ENCODE measurements at places on chromosomes 16 and 17.

DNA sequence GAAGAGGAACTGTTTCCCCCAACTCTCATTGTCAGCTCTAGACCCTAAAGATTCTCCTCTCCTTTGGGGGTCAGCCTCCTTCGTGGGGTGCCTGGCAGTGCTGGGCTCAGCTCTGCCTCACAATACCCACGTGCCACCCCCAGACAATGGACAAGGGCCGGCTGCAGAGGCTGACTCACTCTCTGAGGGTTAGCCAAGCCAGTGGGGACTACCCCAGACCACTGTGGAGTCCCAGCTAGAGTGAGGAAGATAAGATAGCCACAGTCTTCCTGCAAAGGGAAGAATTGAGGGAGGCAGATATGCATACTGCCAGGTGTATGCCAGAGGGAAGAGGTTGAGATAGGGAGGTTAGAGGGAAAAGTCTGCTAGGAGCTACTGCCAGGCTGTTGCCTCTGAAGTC, 13.5 kb upstream of the MTMR4 start:
- DNase-seq: no peak

DNA sequence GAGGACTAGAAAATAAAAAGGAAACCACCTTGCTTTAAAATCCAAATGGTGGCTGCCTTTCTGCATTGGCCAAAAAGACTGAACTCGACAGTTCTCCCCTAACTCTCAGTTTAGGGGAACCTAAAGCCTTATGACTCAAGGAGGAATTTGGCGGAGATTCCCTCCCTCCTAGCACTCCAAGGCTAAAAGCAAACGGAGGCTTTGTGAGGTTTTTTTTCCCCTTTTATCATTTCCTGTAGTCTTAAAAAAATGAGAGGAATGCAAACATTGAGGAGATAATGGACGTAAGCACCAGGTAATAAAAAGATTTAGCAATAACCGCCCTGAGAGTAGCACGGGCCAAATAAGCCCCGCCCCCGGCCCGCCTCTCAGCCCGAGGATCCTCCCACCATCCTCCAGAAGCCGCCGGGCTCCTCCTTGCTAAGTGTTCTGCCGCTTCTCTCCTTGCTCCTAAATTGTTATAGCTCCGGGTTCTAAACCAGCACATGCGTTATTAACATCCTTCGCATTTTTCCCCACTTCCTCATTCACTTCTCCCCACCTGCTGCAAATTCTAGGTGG, 5.8 kb upstream of the KIFC3 start:
- peak; percentile 39 for DNase-seq

DNA sequence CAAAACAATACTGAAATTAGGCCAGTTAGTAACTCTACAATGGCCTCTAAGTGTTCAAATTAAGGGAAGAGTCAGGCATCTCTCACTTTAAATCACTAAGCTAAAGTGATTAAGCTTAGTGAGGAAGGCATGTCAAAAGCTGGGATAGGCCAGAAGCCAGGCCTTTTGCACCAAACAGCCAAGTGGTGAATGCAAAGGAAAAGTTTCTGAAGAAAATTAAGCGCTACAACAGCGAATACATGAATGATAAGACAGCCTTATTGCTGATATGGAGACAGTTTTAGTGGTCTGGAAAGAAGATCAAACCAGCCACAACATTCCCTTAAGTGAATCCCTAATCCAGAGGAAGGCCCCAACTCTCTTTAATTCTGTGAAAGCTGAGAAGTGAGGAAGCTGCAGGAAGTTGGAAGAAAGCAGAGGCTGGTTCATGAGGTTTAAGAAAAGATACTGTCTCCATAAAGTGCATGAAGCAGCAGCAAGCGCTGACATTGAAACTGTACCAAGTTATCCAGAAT, 12.1 kb downstream of the RFWD3 start:
- DNase-seq: no peak

DNA sequence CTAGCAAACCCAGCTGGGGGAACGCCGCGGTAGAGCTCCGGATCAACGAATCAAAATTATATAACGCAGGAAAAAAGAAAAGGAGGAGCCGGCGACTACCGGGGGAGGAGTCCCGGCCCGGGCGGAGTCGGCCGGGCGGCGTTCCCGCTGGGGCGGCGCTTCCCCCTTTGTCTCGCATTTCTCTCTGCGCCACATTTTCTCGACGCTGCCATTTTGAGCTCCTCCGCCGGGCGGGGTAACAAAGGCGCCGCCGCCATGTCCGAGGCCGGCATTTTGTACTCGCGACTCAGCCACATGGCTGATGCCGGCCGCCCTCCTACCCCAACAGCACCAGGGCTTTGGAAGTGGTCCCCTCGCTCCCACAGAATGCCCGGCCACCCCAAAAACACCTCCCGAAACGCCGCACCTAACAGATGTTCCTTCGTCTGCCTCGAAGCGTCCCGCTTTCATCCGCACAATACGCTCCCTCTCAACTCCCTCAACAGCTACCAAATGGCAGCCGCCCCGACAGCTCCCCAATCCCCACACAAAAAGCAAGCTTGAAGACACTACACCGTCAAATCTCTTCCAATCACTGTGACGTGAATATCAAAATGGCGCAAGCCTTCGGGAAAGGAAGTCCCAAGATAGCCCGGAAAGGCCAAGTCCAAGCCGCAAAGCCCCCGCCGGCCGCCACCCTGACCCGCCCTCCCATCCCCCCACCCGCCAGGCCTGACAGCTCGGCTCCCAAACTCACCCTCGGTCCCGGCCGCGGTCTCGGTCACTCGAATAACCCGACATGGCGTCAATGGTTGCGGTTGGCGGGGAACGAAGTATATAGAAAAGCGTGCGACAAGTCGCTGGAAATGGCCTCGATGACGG, 519 bp downstream of the DDX5 start:
- peak; percentile 86 for DNase-seq

DNA sequence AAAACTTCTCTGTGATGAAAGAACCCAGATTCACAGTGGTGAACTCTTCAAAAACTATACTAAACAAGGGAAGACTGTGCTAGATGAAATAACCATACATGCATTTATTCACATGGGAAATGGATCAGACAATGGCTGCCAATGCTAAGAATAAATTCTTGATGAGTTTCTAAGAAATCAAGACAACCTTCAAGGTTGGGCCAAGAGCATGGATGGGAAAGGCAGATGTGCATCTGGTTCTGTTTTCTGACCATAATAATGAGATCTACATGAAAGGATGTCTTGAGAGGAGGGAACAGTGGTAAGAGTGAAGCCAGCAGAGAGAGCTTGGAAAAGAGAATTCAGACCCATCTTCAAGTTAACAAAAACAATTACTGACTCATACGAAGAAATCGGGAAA, 31.4 kb downstream of the ANKRD11 start:
- no peak for DNase-seq

- peak; percentile 16 for DNase-seq
These were observed 130.3 kb downstream of the CCDC144A start for GRCh38 chr17:16820161-16820877.

DNA sequence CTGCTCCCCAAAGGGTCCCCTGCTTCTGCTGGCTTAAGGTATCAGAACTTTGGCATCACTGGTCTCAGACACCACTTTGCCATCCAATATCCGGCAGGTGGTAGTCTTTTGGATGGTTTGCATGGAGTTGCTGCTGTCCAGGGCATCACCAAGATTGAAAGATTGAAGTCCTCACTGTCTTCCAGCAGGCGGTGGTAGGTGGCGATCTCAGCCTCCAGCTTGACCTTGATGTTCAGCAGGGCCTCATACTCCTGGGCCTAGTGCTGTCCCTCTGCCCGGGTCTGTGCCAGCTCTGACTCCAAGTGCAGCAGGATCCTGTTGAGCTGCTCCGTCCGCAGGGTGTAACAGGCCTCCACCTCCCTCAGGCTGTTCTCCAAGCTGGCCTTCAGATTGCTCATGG, 43.0 kb upstream of the TMEM97 start:
- DNase-seq: no peak

DNA sequence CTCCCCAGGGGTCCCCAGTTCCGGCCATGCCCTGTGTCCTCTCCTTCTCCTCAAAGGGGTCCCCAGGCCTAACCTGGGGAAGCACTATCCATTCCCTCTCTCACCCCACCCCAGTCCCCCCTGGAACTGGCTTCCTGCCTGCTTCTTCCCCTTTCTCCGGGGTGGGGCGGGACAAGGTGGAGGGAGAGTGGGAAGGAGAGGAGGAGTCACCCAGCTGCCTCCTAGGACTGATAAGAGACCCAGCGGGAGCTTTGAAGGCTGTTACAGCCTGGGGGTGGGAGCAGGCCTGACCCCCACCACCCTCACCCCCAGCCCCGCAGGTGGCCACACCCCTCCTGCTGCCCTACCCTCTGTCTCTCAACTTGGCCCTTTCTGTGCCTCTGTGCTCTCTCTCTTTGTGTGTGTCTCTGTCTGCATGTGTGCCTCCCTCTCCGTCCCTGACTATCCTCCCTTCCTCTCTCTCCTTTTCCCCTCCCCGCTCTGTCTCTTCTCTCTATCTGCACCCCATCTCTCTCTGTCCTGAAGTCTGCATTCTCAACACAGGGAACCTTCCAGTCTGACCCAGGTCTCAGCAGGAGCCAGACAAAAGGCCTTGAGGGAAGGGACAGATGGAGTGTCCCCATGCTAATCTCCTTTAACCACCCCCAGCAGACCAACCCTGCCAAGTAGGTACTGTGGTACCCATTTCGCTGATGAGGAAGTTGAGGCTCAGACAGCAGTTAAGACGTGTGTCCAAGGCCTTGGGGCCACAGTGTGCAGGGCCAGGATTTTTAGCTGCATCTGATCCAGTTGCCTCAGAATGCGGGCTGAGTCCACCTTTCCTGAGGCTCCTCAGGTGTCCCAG, 66.1 kb downstream of the RAB11FIP4 start:
- DNase-seq: no peak

- DNase-seq: no peak
These were observed at the start of gene SLFN12L for GRCh38 chr17:35537601-35538141. Gene SLFN12L (minus strand): TSS chr17:35537678. CDS start chr17:35522364, 15,314 bp downstream.

DNA sequence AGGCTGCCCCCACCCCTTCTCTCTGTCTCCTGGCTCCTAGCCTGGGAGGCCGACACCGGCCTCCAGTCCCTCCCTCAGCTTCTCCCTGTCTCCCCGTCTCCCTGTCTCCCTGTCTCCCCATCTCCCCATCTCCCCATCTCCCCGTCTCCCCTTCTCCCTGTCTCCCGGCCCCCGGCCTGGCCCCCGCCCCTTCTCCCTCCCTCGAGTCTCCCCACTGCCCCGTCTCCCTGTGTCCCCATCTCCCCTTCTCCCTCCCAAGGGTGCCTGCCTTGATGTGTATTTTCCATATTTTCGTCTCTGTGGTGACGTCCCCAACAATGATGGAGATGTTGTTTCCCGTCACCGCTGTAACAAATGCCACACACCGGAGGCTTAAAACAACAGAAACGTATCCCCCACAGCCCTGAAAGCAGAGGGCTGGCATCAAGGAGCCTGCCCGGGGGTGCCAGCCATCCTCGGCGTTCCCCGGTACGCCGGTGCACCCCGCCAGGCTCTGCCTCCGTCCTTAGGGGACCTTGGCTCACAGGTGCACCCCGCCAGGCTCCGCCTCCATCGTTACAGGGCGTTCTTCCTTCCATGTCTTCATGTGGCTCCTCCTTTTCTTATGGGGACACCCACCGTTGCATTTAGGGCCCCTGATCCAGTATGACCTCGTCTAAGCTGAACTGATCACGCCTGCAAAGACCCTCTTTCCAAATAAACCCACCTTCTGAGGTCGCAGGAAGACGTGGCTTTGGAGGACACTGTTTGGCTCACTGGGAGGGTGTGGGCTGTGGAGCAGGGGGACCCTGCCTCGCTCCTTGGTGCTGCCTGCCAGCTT, 151.6 kb downstream of the NPIPB11 start:
- DNase-seq: no peak

DNA sequence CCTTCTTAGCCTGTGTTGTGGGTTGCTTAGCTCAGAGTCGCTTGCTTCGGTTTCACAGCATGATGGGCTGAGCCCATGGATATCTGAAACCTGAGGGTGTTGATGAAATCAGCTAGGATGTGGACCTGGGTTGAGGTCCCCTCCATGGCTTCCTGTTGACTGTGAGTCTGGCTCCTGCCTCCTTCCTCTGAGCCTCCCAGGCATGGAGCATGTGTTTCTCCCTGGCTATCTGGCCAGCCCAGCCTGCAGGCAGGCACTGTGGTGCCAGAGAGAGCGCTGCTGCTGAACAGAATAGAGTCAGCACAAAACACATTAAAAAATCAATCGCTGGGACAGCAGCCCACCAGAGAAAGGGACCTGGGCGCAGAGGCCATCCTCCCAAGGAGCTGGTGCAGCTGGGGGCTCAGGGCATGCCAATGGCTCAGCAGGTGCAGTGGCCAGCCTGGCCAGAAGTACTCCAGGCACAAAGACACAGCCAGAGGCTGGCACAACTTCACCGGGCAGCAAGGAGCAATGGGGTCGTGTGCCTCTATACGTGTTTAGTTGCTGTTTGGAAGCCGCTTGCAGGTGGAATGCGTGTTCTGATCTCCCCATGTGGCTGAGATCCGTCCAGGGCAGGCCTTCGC, 28.3 kb upstream of the GPRC5C start:
- DNase-seq: no peak

GRCh38 chr16:74320707-74321106, 24.1 kb downstream of the PSMD7 start:
- no peak for DNase-seq

DNA sequence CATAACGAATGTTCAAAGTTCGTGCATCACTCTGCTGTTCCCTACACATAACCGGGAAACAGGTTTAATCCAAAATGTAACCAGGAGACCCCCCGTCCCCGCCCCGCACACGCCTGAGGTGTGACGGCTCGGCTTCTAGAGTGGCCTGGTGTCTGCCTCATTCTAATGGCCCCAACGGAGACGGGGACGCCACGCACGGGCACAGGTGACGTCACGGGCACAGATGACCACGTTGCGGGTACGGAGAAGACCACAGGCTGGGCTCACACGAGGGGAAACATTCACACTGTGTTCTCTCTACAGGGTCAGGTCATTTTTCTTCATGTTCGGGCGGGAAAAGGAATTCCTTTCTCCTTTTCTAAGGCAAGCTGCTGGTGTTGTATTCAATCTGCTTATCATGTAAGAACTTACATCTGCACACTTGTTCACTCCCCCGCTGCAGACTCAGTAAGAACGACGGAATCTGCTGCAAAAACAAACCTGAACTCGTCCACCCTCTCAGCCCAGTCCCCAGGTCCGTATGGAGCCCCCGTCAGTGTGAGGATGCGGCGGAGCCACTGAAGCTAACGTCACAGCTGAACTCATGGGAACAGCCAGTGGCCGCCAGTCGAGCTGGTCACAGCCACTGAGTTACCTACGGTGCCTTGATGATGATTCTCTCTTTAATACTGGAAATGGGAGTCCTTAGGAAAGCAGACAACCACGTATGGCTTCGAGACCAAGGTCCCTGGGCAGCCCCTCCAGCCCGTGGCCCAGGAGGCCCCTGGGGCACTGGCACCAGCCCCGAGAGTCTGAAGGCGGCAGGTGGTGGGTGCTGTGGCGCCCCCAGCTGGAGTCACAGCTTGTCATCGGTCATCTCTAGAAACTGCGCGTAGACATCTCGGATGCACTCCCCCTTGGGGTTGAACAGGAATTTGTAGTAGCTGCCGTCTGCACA, 32.9 kb downstream of the WDR45B start:
- no peak for DNase-seq

GRCh38 chr17:17757391-17757791, 76.1 kb downstream of the RAI1 start:
- DNase-seq: no peak

All from stromal cell of bone marrow (primary cell).